ENCODE measurements at places on chromosomes 7 and 10.

- no peak for DNase-seq
Observed at GRCh38 chr7:114785496-114785895, 136.4 kb upstream of the MDFIC start.

DNA sequence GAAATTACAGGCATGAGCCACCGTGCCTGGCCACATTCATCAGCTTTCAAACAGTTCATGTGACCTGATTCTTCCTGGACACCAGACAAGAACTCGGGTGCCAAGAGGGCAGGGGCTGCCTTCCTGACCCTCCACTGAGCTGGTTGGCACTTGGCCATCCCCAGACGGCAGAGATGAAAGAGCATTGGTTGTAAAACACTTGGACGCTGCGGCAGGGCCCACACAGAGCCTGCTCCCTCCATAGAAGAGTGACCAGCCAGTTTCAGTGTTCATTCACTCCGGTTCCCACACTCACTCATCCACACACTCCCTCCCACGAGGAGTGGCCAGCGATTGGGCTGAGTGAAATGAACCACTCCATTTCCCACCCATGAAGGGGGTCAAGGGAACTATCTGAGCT lies 112.3 kb downstream of the ITGB8 start:
- no peak for DNase-seq

DNA sequence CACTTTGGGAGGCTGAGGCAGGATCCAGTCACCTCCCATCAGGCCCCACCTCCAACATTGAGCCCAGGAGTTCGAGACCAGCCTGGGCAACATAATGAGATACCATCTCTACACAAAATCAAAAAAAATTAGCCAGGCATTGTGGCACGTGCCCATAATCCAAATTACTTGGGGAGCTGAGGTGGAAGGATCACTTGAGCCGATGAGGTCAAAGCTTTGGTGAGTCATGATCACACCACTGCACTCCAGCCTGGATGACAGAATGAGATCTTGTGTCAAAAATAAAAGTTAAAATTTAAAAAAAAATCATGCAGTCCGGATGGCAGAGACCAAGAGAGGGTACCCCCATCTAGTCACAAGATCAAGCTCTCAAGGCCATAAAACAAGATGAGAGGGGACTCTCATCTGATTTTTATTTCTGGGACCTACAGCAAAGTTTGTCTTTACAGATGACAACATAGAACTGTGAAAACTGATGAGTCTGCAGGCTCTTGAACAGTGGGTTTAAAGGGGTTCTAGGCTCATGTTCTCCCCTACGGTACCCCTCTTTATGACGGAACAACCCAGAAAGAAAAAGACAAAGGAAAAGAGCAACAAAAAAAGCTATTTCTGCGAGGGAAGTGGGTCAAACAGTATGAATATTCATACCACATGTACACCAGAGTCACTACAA lies 28.9 kb upstream of the CREB3L2 start:
- no peak for DNase-seq

DNA sequence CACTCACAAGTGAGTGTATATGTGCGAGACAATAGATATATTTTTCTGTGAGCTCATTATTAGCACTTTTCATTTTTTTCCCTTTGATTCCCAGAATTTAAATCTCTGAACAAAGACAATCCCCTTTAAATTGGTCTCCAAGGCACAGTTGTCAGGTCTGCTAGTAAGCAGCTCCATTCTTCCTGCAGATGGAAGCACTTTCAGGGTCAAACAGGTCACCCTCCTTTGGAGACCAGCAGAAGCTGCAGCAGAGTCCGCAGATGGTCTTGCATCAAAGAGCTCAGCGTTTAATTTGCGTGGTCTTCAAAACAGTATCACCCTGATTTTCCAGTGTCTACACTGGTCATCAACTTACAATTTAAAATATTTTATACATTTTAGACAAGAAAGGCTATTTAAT lies 543.8 kb downstream of the ARL4A start:
- DNase-seq: no peak

- DNase-seq: peak; percentile 98
Observed at GRCh38 chr10:126397640-126398382, 9.5 kb upstream of the ADAM12 start.

DNA sequence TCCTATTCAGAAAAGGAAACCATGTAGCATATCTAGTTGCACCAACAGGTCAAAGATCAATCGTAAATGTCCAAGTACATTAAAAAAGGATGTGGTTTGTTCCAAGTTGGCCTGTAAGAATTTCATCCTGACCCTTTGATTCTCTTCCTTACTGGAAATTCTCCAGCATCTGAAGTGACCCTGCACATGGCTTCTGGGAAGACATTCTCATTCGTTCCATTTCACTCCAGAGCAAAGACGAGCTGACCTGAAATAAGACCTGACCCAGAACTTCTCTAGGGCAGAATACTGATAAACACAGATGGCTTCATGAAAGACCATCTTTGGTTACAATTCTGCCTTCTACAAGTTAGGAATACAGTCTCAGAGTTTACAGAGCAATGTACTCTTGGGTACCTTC lies 39.8 kb downstream of the ASB4 start:
- DNase-seq: no peak

DNA sequence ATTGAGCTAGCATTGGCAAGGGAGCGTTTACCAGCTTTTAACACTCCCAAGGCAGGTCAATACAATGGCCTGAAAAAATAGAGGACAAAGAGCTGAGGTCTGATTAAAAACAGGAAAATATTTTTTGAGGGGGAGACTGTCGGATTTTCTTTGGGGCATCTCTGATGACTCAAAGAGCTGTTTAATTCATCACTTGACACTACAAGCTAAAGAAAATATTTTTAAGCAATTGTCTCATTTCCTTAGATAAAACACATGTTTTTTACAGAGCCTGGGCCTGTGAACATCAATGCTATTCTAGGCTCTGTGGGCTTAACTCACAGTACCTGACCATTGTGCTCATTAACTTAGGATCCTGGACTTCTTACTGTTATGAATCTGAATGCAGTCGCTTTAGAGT lies 100.8 kb downstream of the NRP1 start:
- DNase-seq: peak; percentile 24

DNA sequence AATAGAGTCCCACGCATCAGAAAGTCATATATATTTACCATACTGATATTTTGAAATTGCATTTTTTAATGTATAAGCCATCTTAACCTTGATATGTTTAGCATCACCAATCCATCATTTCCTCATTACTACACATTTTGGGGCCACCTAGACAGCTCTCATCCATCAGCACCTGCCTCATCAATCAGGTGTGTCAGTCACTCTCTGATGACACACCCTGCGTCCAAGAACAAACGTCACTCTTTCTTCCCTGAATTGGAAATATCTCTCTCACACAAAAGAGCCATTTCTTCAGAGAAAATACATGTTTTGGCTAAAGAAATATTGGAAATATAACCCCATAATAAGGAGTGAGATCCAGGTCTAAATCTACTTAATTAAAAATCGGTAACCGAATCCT lies 38.9 kb upstream of the RSU1 start:
- no peak for DNase-seq

All from fibroblast of the aortic adventitia (primary cell).